G401 (cell line): ENCODE measurements at places on chromosomes 16 and 17.
A peak's percentile ranks its signal among the peaks of the same experiment; 100 is the strongest.

GRCh38 chr17:14295676-14296075 lies 5.2 kb upstream of the HS3ST3B1 start:
- no peak for DNase-seq

DNA sequence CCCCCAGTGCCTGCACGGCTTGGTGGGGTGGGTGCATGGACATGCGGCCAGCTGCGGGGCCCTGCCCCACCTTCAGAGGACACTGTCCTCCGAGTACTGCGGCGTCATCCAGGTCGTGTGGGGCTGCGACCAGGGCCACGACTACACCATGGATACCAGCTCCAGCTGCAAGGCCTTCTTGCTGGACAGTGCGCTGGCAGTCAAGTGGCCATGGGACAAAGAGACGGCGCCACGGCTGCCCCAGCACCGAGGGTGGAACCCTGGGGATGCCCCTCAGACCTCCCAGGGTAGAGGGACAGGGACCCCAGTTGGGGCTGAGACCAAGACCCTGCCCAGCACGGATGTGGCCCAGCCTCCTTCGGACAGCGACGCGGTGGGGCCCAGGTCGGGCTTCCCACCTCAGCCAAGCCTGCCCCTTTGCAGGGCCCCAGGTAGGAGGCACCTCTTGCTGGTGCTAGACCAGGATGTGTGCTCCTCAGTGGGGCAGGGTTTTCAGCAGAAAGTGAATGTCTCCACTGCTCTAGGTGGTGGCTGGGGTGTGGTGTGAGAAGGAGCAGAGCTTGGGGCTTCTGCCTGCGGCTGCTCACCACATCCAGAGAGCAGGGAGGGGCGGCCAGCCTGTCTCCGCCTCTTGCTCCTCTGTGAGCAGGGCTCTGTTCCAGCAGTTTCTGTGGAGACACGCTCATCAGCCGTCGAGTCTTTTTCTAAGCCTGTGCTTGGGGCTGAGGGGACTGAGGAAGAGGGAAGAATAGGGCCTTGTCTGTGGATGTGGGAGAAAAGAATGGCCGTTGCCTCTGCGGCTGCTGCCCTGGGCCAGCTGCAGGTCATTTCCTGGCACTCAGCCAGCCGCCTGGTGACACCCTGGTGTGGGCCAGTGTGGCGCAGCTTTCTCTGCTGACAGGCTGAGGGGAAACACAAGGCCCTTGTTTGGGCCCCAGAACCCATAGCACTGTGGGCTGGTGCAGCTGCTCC lies 2.2 kb downstream of the ZNF276 start:
- DNase-seq, result peak; percentile 34

GRCh38 chr17:39634384-39634871 lies 2.5 kb upstream of the STARD3 start:
- peak; percentile 78 for DNase-seq

GRCh38 chr16:17194190-17194780 lies 276.5 kb downstream of the XYLT1 start:
- DNase-seq, result no peak

DNA sequence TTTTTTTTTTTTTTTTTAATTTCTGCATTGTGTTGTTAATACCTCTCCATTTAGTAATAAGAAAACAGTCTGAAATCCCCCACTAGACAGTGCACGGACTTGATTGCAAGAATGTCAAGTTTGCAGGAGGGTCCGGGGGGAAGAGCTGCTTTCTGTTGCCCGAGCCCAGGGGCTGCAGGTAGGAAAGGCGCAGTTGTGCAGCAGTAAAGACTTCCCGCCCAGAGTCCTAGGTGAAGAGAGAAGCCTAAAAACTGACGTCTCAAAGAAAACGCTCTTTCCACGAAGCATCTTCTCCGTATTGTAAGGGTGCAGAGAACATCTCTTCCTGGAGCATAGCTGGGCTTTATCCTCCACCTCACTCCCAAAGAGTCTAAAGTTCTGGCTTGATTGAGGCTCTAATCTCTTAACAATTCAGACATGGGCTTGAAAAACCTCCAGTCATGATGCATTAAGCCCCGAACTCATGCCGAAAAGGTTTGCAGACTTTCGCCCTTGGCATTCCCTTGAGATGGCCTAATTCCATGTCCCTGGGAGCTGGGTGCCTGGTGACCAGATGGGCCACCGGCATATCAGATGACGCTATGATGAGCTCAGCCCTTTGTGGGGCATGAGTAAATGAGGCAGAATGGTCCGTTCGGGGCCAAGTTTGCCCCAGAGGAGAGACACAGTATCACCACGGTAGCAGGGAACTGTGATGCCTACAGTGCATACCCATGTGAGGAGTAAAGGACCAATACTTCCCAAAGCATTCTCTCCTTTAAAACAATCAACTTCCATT lies 436.2 kb upstream of the ZFHX3 start:
- DNase-seq, result no peak

GRCh38 chr17:77441130-77441920 lies 300.6 kb downstream of the SEC14L1 start:
- no peak for DNase-seq

DNA sequence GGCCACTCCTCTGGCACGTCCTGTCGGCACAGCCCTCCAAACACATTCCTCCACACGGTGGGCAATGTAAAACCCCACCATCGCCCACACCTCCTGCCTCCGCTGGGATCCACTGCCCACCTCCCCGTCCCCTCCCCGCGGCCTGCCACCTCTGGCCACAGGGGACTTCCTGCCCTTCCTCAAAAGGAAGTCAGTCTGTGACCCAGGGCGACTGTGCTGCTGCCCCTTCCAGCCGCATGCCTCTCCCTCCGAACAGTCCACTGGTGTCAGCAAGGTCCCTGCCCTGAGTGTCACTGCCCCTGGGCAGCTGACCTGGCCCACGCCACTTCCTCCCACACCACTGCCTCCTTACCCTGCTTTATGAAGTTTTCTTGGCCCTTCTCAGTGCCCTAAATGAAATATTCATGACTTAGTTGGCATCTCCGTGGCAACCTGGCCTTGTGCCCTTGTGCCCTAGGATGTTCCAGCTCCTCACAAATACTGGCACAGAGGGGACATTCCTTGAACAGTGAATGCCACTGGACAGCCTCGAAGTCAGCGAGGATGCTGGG lies 2.0 kb downstream of the PLD6 start:
- peak; percentile 52 for DNase-seq

DNA sequence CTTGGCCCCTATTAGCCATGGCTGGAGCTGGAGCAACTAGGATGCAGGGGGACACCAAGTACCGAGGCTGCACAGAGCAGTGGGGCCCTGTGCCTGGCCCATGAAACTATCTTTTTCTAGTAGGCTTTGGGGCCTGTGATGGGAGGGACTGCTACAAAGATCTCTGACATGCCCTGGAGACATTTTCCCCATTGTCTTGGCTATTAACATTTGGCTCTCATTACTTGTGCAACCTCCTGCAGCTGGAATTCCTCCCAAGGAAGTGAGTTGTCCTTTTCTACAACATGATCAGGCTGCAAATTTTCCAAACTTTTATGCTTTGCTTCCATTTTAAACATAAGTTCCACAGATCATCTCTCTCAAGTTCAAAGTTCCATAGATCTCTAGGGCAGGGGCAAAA lies 174.7 kb upstream of the ANKFN1 start:
- no peak for DNase-seq

DNA sequence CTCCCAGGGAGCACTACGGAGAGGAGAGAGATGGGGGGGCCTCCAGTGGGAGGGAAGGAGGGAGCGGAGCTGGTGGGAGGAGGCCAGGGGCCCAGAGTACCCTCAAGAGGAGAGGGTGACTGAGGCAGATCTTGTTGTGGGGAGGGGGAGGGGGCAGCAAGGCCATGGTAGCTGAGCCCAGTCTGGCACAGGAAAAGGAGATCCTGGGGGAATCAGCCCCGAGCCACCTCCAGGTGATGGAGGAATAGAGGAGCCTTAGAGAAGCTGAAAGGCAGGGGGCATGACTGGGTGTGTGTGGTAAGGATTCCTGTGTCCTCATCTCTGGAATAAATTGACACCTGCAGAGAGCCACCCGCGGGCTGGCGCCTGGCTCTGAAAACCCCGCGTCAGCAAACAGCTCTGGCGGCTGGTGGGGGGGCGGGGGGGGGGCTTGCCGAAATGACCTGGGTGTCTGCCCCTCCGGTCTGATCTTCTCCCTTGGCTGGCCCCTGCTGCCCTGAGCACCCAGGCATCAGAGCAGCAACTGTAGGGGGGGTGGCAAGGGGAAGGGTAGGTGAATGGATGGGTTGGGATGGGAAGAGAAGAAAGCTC lies 1.3 kb upstream of the NLGN2 start:
- DNase-seq, result peak; percentile 14
